Fibroblast of the conjunctiva (primary cell): ENCODE measurements at places on chromosomes 2 and 18.

DNA sequence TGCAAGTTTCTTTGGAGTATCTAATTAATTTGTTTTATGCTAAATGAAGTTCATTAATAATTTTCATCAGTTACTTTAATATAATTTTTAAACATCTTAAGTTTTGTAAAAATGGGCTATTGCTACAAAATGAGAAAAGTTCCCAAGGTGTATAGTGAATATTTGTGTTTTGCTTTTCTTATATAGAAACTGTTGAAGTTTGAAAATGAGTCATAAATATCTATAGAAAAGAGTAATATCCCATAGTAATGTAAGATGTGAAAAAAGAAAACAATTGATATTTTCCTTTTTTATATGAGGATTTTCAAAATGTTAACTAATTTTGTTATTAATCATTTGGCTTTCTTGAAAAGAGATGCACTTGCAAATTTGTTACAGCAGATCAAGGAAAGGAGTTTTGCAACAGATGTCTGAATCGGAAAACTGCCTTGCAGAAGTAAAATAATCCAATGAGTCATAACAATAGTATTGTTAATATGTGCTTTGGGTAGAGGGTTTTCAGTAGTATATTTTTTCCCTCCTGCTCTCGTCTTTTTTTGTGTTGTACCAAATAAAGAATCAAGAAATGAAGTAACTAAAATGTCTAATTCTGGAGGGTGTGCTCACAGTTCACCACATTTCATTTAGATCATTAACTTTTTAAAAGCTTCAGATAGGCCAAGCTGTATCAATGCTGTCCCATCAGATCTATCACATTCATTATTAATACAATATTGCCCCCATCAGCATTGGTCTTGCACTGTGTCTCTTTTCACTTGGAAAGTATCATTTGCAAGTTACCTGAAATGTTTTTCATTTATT lies 15.5 kb downstream of the DUSP19 start:
- DNase-seq = peak; percentile 24

- no peak for DNase-seq
These were observed 3.9 kb upstream of the ID2 start for GRCh38 chr2:8677646-8678592.

DNA sequence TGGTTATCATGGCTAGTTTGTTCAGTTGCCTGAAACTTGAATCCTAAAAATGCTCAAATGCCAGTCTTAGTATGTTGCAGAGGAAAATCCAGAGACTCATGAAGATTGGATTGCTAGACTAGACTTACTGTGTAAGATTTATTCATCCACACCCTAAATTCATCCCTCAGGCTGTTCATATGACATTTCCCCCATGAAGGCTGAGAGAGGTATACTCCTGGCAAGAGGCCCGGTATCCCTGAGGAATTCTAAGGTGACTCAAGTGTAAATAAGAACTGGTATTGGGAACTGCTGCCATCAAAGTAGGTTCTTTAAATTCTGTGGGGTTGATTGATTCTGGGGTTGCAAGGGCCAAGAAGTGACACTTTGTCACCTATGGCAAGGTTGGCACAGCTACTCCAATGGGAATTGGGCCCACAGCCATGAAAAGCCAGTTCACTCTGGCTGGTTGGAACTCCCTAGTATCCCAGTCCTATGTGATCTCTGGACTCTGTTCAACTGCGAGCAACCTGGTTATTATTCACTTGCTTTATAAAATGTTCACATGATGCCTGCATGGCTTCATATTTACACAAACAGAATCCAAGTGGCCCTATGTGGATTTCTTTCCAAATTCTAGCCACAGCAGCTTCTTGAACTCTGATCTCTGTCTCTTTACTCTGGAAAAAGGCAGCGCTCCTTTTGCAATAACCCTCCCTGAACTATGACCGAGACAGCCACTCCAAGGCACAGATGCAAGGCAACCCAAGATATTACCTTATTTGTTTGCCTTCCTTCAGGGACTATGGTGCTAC lies 429.1 kb downstream of the CBLN2 start:
- DNase-seq = no peak

DNA sequence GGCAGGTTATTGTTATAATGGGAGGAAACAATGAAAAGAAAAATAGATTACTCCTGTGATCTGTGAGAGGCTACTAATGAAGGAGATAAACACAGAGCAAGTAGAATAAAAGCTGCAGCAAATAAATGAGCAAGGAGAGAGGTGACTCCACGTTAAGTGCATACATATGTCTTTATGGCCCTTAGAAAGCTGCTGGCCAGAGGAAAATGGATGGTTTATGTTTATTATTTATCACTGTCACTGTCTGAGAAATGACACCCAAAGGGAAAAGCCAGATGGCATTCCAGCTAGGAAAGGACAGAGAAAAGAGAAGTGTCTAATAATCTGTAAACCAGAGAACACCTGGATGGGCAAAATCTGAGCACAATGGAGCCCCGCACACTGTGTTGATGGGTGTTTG lies 122.9 kb upstream of the DDX18 start:
- DNase-seq = no peak

DNA sequence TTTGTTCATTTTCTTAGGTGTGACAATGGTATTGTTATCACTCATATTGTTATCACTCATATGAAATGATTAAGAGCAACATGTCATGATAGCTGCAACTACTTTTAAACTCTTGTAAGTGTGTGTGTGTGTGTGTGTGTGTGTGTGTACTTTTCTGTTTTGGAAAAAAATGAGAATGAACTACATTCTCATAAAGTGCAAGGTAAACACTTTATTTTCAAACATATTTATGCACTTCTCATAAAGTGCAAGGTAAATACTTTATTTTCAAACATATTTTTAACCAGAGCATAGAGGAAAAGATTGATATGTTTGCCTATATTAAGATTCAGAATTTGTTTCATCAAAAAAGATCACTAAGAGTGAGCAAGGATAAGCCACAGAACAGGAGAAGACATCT lies 99.8 kb downstream of the TEX51 start:
- no peak for DNase-seq
